ENCODE measurements at places on chromosomes 13 and 19. TPM values are rescaled to one million over a fixed set of nuclear protein-coding genes. Genes with fewer than 3 reads are reported as not detected.

DNA sequence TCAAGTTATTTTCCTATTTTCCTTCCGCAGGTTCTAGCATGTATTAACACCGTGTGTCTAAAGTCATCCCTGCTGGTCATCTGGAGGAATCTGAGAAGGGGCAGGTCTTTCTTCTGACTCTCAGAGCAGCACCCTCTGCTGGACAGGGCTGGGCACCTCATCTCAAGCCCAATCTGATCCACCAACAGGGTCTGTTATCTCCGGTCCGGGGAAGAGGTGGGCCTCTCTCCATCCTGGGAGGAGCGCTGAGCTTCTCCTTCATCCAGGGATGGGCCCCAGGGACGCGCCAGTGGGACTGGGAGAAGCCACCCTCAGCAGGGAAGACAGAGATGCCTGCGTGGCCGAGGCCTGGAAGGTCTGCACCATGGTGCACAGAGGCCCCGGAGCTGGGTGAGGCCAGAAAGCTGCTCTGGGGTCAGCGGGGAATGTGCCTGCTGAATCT lies 26.0 kb upstream of the ZNF331 start:
- DNase-seq, result peak; percentile 47

FLT3 gene
- total RNA-seq, result 1.1 TPM

GRCh38 chr13:100234006-100234405 lies 145.1 kb downstream of the PCCA start:
- DNase-seq, result no peak

DNA sequence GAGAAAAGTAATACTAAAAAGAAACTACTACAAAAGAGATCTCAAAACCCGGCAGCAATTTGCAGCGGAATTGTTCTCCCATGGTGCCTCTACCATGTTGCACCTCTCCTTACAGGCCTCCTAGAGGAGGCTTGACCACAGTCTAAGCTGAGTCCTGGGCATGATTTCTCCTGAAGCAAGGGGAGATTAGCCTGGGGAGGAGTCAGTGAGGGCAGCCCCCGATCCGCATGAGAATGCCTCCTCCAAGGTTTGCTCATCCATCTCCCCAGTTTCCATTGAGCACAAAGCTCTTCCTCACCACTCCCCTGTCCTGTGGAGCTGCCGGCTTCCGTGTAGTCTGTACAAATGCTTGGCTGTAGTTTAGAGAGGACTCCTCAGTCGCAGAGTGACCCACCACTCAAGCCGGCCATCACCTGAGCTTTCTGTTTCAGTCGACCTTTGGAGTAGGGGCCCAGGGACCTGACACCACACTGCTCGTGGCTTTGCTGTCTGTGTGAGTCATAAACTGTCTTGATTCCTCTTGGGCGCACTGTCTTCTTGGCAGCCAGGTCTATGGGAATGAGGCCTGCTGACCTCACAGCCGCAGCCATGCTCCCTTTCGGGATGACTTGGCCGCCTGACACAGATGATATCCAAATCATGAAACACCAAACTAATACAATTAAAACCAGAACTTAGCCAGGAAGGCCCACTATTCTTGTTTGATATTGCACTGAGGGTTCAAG lies 72.3 kb downstream of the C1QTNF9 start:
- DNase-seq, result no peak

PET100 gene
- 13.6 TPM for total RNA-seq

WDR88 gene
- total RNA-seq, result not detected

GRCh38 chr13:44078806-44079376 lies 199.2 kb downstream of the LACC1 start:
- no peak for DNase-seq

DNA sequence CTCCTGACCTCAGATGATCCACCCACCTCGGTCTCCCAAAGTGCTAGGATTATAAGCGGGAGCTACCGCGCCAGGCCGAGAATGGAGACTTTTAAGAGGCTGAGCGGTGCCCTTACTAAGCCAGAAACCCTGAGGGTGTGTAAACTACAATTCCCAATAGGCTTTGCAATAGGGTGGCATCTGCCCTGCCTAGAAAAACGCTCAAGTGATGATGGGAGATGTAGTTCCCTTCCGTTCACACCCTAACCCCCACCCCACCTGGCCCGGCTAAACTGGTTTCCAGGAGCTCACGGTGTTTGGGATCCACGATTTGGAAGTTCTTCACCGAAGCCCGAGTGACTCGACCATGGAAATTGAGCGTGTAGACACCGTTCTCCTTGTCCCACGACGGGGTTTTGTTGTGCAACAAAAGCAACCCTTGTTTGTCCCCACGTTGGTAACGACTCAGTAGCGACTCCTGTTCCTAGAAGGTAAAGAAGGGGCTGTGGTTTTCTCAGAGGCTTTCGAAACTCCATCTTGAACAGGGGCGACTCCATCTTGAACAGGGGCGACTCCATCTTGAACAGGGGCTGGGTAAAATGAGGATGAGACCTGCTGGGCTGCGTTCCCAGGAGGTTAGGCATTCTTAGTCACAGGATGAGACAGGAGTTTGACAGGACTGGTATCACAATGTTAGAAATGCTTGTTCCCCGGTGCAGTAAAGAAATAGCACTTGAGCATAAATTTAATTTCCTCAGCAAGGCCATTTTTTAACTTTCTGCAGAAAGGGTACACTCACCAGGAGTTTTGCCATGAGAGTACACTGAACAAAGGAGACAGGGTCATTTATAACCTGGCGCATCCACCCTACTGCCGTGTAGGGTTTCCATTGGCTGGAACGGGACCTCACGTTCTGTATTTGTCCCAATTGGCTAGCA lies 9.8 kb downstream of the PPP1R15A start:
- no peak for DNase-seq

DNA sequence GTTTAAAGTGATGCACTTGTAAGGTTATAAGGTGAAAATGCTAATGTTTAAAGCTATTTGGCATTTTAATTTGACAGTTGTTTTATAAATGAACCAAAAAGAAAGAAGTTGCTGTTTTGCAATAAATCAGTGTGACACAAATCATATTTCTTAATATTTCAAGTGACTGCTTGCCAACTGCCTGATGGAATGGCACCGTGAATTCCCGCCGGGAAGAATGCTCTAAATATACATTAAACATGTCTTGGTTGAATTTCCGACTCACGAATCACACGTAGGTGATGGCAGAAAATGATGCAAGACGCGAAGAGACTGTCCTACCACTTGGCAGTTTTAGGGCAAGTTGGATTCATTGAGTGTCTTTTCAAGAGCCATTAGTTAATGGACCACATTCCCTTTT lies 3.1 kb upstream of the GJB2 start:
- DNase-seq, result no peak

OLFM4 gene
- total RNA-seq, result 0.13 TPM

- no peak for DNase-seq
Measured at GRCh38 chr19:570937-571565, 1.3 kb upstream of the BSG start.

GRCh38 chr13:25232937-25233515 lies 54.3 kb downstream of the MTMR6 start:
- no peak for DNase-seq

- DNase-seq, result no peak
Measured at GRCh38 chr13:25571237-25571636, 199.5 kb downstream of the ATP8A2 start.

DNA sequence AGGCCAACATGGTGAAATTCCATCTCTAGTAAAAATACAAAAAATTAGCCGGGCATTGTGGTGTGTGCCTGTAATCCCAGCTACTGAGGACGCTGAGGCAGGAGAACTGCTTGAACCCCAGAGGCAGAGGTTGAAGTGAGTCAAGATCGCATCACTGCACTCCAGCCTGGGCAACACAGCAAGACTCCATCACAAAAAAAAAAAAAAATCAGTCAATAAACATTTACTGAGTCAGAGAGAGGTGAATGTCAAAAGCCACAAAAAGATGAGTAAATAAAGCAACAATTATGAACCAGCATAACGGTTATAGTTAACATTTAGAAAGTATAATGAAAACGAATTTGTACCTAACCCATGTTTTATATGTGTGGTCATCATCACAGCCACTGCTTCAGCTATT lies 23.1 kb downstream of the PSPC1 start:
- no peak for DNase-seq

DNA sequence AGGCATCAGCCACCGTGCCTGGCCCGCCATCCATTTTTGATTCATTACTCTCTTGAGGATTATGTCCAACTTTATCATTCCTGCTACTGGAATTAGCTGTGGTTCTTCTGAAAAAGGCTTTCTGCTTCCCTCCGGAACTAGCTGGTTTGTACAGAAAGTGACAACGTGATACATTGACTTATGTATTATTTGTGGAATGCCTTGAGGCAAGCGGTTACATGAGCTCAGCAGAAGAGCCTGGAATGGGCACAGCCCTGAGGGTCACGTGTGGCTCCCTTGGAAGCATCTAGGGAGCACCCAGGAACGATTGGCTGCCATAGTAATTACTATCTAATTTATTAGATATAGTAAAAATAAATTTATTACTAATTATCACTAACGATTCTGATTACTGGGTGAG lies 14.4 kb upstream of the RETN start:
- no peak for DNase-seq

DNA sequence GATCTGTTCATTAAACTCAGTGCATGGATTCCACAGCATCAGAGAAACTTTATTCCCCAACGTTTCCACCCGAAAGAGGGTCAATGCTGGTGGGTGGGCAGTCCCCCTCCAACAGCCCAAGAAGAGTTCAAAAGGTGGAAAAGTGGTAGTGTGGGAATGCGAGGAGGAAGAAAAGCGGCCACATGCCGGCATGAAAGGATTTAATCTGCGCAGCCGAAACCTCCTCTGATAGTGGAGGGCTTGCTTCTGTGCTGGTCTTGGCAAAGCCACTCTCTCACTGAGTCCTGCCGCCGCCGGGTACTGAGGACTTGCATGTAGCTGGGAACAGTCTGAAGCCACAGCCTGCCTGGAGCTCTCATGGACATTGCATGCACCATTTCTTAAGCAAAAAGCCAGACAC lies 136.2 kb upstream of the ZNF536 start:
- no peak for DNase-seq

- DNase-seq, result no peak
Measured at GRCh38 chr19:50720921-50721381, 1.3 kb upstream of the SHANK1 start.

DNA sequence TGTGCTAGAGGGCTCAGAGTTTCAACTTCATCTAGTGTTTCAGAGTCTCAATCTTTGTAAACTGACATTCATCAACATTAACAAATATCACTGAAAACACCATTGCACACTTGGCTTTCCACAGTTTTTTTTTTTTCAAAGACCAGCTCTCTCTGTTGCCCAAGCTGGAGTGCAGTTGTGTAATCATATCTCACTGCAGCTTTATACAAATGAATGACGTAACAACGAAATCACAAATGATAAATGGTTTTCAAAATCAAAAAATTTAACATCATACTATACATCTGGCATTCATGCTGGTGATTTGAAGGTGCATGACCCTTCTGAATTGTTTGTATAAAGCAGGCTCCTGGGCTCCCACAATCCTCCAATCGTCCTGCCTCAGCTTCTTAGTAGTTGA lies 248.0 kb upstream of the TMTC4 start:
- no peak for DNase-seq

VSTM2B gene
- total RNA-seq, result not detected

- DNase-seq, result no peak
Measured at GRCh38 chr13:75305059-75305458, 176.9 kb downstream of the TBC1D4 start.

DNA sequence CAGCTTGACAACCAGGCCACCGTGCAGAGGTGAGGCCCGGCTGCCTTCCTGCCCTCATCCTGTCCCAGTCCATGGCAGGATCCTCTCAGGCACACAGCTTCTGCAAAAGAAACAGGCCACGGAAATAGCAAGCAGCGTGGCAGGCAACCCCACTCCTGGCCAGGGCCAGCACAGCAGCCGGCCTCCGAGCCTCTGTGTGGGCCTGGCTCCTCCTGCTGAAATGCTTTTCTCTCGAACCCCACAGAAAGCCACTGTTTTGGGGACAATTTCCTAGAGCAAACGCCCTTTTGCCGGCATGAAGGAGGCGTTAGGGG lies 39.5 kb upstream of the F7 start:
- DNase-seq, result no peak

DNA sequence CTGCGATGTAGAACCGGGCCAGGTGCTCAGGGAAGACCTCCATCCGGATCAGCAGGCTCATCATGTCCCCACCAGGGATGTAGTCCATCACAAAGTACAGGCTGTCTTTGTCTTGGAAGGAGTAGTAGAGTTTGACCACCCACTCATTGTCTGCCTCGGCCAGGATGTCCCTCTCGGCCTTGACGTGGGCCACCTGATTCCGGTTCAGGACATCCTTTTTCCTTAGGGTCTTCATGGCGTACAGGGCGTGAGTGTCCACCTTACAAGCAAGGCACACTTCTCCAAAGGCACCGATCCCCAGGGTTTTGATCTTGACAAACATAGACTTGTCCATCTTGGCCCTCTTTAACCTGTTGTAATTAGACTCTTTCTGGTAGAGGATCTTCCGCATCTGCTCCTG lies 78.0 kb downstream of the LATS2 start:
- DNase-seq, result no peak

Data from omental fat pad (tissue), 4 donors.